Stimulated activated CD8-positive, alpha-beta memory T cell treated with anti-CD3 and anti-CD28 coated beads, Interleukin-15, amount 100 ng/mL, for 1 hour (primary cell): ENCODE measurements at places on chromosomes 11 and 22.

GRCh38 chr11:16049611-16050010 is 306.7 kb downstream of the SOX6 start:
- DNase-seq, result no peak

DNA sequence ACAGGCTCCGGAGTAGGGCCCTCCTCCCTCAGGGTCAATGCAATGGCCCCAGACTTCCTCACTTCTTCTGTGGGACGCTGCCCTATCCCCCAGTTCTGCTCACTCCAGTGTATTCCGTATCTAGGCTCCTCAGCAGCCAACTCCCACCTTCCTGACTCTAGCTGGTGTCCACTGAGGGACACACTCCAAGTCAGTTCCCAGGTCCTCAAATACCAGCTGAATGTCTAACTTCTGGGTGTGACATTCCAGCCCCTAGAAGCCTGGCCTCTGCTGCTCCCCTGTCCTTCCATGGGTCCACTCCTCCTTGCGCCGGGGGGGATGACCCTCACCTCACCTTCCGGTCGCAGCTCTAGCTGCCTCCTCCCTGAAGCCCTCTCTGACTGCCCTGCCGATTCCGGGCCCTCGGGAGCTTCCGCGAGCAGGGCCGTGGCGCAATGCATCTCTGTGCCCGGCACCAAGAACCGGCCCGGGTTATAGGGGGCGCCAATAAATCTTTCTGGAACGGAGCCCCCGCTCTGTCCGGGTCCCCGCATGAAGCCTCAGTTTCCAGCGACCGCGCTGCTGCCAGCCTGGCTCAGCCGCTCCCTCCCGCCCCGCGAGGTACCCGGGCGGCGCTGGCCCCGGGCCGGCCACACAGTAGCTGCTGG is 15.4 kb downstream of the BAD start:
- DNase-seq, result peak; percentile 11

- peak; percentile 64 for DNase-seq
Observed at GRCh38 chr11:112279901-112280267, 19.2 kb upstream of the PLET1 start.

GRCh38 chr11:96307776-96308140 is 35.2 kb downstream of the MAML2 start:
- DNase-seq, result no peak

- no peak for DNase-seq
Observed at GRCh38 chr11:17280494-17281127, 4.1 kb downstream of the NUCB2 start.

DNA sequence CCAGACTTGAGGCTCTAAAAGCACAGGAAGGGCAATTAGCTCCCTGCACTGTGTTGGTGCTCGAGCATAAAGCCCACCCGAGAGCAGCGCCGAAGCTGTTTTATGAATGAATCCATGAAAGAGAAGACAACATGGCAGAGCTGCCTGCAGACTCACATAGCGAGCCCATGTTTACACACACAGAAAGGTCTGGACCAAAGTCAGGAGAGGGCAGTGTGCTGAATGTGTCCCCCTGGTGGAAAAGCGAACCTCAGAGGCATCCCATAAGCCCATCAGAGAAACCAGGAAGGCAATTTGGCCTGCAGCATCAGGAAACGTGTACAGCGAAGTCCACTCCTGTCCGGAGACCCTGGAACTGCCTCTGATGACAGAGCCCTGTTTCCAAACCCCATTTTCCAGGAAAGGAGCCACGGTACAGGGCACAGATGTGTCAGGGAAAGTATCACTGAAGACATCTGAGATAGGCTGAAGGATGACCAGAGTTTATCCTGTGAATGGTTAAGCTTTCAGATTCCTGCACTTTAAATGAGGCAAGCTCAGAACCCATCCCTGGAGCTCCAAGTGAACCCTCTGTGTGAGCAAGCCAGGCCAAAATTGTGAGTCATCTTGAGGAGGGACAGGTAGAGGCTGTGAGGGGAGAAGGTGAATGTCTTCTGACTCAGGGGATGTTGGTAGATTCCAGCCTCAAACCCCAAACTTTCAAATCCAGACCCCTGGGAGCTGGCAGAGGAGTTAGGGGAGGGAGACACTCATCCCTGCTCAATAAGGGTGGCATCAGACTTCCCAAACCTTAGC is 36.9 kb downstream of the CHRDL2 start:
- no peak for DNase-seq

DNA sequence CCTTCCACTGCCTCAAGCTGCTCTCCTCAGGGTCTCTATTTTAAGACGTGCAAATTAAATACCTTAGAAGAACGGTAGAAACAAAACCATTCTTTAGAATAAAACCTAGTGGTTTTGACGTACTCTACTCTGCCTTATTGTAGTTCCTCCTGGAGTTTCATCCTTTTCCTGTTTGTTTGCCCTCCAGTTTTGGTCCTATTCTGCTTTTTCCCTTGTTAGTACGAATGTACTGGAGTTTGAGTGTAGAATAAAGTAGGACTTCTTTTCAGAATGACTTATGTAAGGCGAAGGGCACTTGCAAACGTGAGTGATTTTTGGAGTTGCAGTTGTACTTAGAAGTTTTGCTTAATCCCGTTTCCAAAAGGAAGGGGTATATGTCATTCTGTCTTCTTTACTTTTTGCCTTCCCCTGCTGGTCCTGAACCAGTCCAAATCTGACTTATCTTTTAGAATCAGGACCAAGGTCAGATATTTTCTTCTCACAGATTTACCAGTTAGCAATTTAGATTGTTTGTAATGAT is 1.4 kb downstream of the SIK2 start:
- no peak for DNase-seq

GRCh38 chr11:4085575-4085974 is 9.0 kb upstream of the RRM1 start:
- DNase-seq, result no peak

DNA sequence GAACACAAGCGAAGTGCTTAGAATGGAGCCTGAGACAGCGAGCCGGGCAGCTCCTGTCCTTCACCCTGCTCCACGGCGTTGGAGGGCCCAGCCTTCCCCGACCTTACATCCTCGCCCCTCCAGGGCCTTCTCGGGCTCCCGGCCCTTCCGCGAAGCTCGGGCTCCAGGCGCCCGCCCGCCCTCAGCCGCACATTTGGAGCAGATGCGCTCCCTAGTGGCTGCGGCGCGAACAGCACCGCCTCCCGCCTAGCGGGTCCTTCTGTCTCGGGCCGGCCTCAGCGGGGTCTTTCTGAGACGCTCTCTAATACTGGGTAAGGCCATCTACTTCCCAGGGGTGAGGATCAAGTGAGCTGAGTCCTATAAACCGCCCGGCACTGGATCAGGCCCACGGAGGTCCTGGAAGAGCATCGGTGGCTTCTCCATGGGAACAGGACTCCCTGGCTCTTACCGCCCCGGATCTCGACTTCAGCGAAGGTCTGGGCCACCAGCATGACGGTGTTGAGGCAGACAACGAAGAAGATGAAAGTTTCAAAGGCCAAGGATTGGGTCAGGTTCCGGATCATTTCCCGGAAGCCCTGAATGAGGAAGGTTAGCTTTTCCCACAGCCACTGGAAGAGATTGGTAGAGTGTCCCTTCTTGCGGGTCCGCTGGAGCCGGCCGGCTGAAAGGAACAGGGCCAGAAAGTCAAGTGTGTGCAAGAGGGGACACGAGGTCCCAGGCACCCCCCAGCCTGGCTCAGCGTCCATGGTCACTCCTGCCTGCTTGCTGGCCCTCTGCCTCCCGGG is 3.7 kb downstream of the CATSPER1 start:
- DNase-seq, result peak; percentile 65

DNA sequence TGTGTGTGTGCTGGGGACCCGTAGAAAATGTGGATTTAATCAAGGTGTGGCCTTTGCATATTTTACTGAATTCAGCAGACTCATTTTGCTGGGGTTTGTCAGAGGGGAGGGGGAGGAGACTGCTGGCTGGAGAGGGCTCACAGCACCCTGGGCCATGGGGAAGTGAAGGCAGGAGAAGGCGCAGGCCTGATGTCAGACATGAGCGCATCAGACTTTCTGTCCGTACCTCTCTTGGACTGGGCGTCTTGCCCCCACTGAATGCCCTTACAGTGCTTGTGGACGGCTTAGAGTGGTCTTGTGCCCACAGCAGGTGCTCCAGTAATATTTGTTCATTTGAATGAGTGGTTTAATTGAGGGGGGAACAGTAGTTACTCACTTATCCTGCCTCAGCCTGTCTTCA is 75.2 kb downstream of the TEAD1 start:
- no peak for DNase-seq

DNA sequence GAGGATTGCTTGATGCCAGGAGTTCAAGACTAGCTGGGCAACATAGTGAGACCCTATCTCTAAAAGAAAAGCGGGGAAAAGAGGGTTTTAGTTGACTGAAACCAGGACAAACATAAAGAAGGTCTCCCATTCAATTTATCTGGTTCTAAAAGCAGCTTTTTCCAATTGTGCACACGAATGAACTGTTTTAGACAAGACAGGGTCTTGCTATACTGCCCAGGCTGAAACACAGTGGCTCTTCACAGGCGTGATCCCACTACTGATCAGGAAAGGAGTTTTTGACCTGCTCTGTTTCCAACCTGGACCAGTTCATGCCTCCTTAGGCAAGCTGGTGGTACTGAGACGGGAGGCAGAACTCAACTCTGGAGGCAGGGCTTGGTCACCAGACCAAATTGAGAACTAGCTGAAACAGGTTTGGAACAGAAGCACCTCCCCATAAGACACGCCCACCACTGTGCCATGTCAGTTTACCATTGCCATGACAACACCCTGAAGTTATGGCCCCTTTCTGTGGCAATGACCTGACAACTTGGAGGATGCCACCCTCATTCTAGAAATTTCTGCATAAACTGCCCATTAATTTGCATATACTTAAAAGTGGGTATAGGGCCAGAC is 2.8 kb upstream of the NUCB2 start:
- no peak for DNase-seq

GRCh38 chr22:50723991-50724390 is 14.0 kb upstream of the ACR start:
- DNase-seq, result no peak

GRCh38 chr11:125154378-125155099 is 10.0 kb upstream of the PKNOX2 start:
- no peak for DNase-seq

DNA sequence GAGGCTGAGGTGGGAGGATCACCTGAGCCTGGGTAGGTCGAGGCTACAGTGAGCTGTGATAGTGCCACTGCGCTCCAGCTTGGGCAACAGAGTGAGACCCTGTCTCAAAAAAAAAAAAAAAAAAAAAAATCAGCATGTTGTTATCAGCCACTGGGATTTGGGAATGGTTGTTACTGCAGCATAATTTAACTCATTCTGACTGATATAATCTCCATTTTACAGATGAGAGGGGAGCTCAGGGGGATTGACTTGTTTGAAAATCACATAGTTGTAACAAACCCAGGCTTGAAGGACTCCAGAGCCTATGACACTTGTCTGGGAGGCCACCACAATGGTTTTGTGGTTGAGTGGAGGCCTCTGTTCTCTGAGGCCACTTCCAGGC is 3.0 kb upstream of the SEPTIN3 start:
- DNase-seq, result no peak

DNA sequence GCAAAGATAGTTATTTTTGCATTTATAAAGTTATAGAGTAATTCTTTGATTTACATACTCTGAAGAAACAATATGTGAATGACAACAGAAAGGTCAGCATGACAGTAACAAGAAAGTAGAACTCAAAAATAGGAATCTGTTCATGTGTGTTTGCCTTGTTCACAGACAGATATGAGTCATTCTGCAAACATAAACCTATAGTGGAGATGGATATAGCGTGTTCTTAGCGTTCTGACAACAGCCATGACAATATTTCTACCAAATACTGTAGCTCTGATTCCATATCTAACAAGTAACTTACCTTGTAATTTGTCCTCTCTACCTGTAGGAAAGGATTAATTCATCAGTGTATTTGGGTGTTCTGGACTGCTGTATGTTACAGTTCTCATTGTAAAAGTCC is 208.5 kb upstream of the MTMR2 start:
- DNase-seq, result no peak

- DNase-seq, result no peak
Observed at GRCh38 chr11:44564670-44565210, 723 bp upstream of the CD82 start.

DNA sequence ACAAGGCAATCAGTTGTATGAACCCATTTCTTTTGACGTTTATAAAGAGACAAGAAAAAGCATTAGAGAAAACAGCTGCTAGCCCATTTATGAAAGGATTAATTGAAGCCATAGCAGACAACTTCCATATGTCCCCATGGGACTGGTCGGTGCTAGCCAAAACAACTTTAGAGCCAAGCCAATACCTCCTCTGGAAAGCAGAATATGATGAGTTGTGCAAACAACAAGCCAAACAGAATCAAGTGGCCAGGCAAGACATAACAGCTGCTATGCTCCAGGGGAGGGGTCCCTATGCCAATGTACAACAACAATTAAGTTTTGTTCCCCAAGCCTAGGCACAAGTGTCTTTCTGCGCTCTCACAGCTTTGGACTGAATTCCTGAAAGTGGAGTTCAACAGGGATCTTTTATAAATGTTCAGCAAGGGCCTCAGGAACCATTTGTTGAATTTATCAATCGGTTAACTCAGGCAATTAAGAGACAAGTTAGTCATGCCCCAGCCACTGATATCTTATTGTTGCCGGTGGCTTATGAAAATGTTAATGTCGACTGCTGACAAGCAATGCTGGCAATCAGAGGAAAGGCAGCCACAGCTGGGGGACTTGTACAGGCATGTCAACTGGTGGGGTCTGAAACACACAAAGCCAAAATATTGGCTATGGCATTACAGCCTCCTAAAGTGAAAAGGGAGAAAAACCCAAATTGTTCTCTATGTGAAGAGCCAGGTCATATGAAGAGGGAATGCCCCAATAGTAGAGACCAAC is 1593.1 kb upstream of the TENM4 start:
- no peak for DNase-seq

DNA sequence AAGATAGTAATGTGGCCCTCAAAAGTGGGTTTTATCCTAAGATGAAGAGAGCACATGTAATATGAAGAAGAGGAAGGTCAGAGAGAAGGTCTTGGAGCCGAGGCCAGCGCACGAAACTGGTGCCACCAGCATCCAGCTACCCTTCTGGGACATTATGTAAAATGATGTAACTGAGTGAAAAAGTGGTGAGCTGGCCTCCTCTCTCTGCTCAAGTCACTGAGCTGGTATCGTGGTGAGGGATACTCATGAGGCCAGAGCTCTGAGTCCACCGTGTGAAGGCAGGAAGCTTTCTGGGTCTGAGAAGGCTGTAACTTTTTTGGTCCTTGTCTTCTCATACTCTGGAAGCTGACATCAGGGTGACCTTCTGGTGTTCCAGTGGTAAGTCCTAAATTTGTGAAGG is 25.1 kb downstream of the RNF185 start:
- no peak for DNase-seq

- no peak for DNase-seq
Observed at GRCh38 chr11:27391331-27392015, 28.5 kb upstream of the CCDC34 start.

GRCh38 chr11:73359930-73360742 is 16.1 kb upstream of the RELT start:
- DNase-seq, result no peak

- DNase-seq, result no peak
Observed at GRCh38 chr11:60431251-60431650, 1.9 kb downstream of the MS4A5 start.

- DNase-seq, result no peak
Observed at GRCh38 chr11:30914143-30914762, 328.1 kb upstream of the MPPED2 start.

GRCh38 chr11:88420165-88420791 is 82.7 kb upstream of the CTSC start:
- no peak for DNase-seq
